ENCODE measurements at places on chromosomes 11 and 22.

GRCh38 chr11:85828640-85828978 is 17.7 kb upstream of the SYTL2 start:
- DNase-seq, result no peak

DNA sequence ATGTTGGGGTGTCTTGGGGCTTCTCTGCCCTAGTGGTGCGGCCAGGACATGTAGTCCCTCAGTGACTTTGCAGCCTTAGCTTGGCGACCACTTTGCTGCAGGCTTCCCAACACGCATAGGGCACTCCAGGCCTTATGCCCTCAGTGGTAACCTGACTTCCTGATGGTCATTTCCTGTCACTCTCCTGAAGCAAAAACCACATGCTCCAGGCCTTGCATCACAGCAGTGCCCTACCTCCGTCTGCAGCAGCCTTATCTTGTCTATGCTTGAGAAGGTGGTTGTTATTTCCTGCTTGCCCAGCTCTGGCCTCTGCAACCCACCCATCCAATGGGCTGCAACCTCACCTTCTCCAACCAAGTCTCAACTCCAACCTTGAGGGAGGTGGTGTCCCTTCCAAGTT is 33.4 kb upstream of the PISD start:
- no peak for DNase-seq

DNA sequence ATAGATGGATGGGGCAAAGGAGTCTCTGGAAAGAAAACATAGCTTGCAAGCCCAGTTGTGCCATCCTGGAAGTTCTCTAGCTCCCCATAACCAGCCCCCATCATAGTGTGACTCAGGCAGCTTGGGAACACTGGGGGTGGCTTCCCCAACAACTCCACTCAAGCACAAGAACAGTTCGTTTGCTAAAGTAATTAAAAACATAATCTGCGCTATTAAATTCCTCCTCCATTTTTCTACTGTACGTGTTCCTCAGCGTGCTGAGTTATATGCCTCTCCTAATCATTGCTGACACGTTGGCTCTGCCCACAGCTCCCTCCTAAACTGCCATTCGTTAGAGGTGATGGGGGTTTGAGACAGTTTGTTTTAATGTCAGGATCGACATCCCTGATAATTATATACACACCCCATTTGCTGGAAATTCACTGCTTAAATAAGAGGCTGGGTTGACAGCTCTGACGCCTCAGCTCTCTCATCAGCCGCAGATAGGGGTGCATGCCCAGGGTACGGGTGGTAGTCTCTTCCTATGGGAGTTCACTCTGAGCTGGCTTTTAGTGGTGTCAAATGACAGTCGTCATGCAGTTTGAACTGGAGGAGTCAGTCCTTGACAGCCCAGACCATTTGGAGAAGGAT is 59.5 kb upstream of the SEZ6L start:
- no peak for DNase-seq

DNA sequence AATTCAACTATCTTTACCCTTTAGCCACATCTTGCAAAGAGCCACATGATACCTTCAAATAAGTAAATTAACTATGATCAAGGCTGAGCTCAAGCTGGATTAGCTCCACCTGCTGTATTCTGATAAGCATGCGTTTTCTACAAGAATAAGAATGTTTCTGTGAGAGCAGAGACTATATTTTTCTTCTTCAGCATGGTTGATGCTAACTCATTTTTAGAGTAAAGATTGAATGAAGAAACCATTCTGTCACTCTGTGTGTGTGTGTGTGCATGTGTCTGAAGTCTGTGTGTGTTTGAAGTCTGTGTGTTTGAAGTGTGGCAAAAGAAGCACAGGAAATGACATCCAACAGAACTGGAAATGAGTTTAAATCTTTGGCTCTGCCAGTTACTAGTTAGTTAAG is 12.0 kb upstream of the LAYN start:
- no peak for DNase-seq

DNA sequence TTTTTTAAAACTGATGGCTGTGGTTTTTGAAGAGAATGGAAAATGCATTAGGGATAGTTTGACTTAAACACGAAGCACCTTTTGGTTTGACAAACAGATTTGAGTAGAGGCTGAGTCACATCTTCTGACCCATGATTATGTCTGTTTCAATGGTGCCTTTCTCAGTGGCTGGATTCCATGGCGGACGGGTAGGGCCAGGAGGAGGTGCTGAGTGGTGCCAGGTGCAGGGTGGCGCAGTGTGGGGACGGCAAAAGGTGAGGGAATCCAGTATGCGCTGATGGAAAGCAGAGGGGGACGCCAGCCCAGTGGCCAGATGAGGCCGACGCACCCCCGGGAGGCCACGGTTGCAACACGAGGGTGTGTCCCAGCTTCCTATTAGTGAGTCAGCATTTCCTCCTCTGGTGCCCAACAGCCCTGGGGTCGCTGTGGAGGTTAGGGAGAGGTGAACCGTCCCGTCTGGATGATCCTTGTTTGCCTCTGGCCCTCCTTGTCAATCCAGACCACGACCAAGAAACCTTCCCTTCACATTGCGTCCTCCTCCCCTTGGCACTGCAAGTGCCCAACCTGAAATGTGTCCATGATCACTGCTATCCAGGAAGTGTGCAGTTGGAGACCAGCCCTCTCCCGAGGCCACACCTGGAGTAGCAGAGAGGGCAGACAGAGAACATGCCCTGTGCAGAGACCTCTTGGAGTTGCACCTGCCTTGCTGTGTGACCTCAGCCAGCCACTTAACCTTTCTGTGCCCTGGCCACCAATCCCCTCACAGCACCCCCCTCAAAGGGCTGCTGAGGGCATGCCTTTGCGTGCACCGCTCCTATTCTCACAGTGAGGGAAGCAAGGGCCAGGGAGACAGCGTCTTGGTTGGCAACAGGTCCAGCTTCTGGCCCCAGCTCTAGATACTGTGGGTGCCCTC is 32.5 kb upstream of the ATXN10 start:
- DNase-seq, result no peak

DNA sequence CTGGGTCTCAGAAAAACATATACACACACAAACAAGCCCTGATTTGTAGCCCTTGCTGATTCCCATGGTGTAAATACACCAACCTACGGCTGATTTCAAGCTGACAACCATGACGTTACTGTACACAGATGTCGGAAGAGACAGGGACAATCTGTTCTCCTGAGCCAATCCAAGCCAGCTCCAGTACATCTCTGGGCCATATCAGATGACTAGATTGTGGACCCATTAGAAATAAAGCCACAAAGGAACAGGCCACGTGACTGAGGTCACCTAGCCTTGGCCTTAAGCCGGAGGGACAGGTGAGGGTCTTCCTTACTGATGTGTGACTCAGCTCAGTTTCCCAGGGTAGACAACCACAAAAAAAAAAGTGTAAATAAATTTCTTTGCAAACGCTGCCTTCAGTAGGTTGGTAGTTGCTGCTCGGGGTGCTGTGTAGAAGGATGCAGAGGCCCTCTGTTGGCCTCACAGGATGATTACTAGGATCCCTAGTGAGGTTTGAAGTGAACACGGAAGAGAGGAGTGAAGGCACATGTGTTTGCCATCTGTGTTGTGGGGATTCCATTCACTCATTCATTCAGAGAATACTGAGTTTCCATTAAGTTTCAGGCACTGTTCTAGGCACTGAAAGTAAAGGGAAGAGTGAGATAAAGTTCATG is 99.0 kb upstream of the LARGE1 start:
- DNase-seq, result no peak

GRCh38 chr11:115078461-115079438 is 400.4 kb downstream of the NXPE2 start:
- DNase-seq, result no peak

GRCh38 chr11:14275076-14275475 is 83.9 kb downstream of the RRAS2 start:
- DNase-seq, result no peak

DNA sequence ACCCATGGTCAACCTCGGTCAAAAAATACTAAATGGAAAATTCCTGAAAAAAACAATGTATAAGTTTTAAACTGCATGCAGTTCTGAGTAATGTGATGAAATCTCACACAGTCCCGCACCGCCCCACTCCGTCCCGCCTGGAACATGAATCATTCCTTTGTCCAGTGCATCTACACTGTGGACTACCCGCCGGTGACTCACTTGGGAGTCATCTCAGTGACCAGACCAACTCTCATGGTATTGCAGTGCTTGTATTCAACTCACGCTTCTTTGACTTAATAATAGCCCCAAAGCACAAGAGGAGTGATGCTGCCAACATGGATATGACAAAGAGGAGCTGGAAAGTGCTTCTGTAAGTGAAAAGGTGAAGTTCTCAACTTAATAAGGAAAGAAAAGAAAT is 48.8 kb downstream of the ARHGAP32 start:
- peak; percentile 99 for DNase-seq

DNA sequence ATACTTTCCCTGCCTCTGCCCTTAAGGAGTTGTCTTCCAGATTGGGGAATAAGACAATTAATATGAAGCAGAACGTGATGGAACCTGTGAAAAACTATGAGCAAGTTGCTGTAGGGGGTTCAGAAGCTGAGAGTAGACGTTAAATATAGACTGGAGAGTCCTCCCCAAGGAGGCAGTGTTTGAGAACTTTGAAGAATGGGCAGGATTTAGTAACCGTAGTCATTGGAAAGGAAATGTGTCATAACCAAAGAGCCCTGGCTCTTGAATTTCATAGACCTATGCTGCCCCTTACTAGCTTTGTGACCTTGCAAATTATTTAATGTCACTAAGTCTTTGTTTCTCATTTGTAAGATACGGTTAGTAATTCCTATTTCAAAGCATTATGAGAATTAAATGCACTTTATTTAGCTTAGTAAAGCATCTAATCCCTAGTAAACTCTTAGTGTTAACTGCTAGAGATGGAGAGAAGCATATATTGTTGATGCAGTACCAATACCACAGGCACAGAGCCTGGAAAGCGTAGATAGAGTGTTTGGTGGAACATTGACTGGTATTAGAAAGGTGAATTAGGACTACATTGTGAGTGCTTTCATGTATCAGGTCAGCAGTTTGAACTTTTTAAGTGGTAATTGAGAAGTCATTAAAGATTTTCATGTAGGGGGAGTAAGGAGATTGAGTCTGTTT is 54.1 kb downstream of the MCAM start:
- DNase-seq, result no peak

All from retinal pigment epithelial cell (primary cell).